Transverse colon (tissue), 4 donors: ENCODE measurements at places on chromosomes 7 and 10. TPM values are rescaled to one million over a fixed set of nuclear protein-coding genes. Genes with fewer than 3 reads are reported as not detected.

GRCh38 chr7:84092207-84092606 is 102.4 kb downstream of the SEMA3A start:
- no peaks in the 10 kb centered on the region for H3K4me1 ChIP-seq
- H3K36me3 ChIP-seq: no peaks in the 10 kb centered on the region
- no peak overlapping the region for H3K27ac ChIP-seq

- no peak overlapping the region for H3K4me3 ChIP-seq
- peaks cover 10% of the 10 kb centered on the region for H3K4me1 ChIP-seq
- H3K36me3 ChIP-seq: no peaks in the 10 kb centered on the region
These were observed 186.3 kb downstream of the CAMK1D start for GRCh38 chr10:12535656-12536055.

- no peaks in the 10 kb centered on the region for H3K36me3 ChIP-seq
- no peak overlapping the region for H3K4me3 ChIP-seq
- no peak for DNase-seq
- H3K27ac ChIP-seq: no peak overlapping the region
- no peaks in the 10 kb centered on the region for H3K4me1 ChIP-seq
These were observed 706.8 kb upstream of the LRRTM3 start for GRCh38 chr10:66218981-66219587.

GRCh38 chr10:44832595-44833390 is 78.3 kb upstream of the TMEM72 start:
- H3K27ac ChIP-seq: no peak overlapping the region
- H3K36me3 ChIP-seq: no peaks in the 10 kb centered on the region
- H3K27me3 ChIP-seq: no peaks in the 10 kb centered on the region
- peaks cover 3% of the 10 kb centered on the region for H3K4me1 ChIP-seq
- no peak for DNase-seq

Gene OR2A2
- total RNA-seq: not detected
